ENCODE measurements at places on chromosomes 12 and 14. TPM values are rescaled to one million over a fixed set of nuclear protein-coding genes. Genes with fewer than 3 reads are reported as not detected.

Gene ZNF219
- 15.7 TPM for polyA plus RNA-seq

DNA sequence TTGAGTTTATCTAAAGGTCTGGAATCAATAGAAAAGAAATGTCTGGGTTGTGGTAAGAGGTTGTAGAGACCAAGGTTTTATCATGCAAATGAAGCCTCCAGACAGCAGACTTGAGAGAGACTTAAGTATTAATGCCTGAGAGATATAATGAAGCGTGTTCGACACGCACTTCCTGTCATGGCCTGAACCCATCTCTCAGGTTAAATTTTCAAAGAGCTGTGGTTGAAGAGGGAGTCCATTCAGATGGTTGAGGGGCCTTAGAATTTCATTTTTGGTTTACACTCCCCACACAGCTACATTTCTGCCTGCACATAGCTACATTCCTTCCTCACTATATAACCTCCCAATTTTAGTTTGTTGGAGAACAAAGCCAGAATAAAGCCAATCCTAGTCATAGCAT, 10.1 kb upstream of the CLEC12A start:
- no peak for DNase-seq

DNA sequence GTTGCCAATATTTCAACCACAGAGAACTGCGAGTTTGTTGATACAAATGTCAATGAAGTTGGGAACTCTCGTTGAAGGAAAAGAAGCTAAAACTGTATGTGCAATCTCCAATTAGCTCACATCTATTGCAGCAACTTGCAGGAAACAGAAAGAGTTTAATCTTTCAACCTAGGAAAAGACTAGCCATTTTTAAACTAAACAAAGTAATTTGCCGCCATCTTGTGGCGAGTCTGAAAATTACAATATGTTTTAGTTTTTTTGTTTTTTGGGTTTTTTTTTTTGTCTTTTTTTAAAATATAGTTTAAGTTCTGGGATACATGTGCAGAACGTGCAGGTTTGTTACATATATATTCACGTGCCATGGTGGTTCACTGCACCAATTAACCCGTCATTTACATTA, 131.2 kb upstream of the FOXG1 start:
- peak; percentile 59 for DNase-seq

DNA sequence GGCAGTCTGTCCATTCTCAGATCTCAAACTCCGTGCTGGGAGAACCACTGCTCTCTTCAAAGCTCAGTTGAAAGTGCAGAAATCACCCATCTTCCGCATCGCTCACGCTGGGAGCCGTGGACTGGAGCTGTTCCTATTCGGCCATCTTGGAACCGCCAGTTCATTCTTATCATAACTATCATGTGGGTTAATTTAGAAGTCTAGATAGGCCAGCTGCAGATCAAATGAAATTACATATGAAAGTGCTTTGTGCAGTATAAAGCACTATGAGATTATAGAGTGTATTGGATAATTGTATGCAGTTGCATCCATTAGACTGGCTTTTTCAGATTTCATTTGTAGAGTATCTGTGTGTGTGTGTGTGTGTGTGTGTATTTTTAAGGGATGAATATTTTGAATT, 57.8 kb downstream of the PRORP start:
- no peak for DNase-seq

DNA sequence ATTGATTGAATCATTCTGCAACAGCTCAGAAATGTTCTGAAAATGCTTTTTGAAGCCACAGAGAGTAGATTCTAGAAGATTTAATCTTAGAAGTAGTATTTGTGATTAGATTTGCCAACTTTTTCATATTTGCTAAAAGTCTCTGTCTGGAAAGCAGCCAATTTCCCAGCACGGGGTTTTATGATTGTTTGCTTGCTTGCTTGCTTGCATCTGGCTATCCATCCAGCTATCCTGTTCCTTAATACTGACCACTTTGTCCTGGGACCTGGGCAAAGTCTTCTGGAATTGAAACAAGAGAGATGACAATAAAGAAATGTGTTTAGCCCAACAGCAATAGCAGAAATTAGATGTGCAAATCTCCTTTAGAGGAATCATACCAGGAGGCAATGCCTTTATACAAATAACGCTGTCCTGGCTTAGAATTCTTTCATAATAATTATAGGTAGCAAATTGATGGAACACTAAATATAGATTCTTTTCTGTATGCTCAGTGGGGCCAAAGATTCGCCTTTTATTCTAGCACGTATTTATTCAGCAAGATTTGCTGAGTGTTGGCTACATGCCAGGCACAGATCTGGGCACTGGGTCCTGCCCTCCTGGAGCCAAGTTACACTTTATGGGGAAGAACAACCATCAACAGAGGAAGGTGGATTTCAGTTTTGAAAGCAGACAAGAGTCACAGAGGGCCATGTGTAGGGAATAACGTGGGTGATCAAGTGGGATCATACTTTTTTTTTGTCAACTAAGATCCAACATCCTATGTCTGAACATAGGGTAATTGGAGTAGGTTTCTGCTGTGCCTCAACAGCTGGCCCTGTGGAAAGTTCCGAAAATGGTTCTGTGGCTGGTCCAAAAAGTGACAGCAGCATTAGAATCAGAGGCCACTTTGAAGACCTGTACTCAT, 25.3 kb downstream of the MYBPC1 start:
- no peak for DNase-seq

DNA sequence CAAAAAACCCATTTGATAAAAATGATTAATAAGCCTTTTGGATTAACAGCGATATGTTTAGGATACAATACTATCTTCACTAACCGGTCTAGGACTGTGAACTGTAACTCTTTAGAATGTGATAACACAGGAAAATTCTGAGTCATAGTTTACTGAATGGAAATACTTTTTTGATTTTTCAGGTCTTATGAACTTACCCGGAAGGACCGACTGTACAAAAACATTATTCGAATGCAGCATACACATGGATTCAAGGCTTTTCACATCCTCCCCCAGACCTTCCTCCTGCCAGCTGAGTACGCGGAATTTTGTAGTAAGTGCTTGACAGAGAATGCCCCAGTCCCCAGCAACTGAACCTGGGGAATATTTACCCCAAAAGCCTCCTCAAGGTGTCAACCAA, 29.0 kb downstream of the TTLL5 start:
- no peak for DNase-seq

DNA sequence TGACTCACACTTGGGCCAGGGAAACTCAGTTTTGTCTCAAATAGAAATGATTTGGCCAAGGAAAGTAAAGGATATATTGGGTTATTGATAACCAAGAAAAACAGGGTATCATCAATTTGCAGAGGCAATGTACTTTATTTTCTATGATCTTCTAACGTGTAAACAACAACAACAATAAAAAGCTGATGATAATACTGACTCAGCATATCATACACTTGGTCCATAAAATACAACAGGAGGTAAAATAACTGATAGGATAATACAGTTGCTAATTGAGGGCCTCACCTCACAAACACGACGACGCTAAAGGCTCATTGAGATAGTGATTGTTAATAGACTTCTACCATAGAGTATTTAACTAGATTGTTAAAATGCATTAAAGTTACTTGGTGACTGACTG, 774.0 kb upstream of the NOVA1 start:
- DNase-seq = no peak

Gene NEDD8
- polyA plus RNA-seq = 168 TPM

Gene HPD
- 0.11 TPM for polyA plus RNA-seq

Gene RBM25
- polyA plus RNA-seq = 86.5 TPM

Gene ADAMTS20
- 0.22 TPM for polyA plus RNA-seq

DNA sequence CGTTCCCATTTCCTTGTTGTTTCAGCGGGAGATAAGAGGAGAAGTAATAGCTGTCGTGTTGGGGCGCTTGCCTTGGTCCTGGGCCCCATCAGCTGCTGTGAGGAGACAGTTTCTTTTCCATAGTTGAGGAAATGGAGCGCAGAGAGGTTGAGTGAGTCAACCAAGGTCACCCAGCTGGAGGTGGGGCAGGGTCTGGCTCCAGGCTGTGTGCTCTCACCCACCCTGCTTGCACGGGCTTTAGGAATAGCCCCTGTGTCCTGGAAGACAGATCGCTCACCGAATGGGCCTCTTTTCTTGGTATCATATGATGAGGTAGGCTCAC, 165.7 kb upstream of the RTL1 start:
- peak; percentile 4 for DNase-seq

Gene SIX6
- not detected for polyA plus RNA-seq

Gene FOXG1
- not detected for polyA plus RNA-seq

GRCh38 chr12:83168751-83169150, 482.0 kb downstream of the TMTC2 start:
- DNase-seq = no peak

Gene POMT2
- polyA plus RNA-seq = 27.5 TPM

DNA sequence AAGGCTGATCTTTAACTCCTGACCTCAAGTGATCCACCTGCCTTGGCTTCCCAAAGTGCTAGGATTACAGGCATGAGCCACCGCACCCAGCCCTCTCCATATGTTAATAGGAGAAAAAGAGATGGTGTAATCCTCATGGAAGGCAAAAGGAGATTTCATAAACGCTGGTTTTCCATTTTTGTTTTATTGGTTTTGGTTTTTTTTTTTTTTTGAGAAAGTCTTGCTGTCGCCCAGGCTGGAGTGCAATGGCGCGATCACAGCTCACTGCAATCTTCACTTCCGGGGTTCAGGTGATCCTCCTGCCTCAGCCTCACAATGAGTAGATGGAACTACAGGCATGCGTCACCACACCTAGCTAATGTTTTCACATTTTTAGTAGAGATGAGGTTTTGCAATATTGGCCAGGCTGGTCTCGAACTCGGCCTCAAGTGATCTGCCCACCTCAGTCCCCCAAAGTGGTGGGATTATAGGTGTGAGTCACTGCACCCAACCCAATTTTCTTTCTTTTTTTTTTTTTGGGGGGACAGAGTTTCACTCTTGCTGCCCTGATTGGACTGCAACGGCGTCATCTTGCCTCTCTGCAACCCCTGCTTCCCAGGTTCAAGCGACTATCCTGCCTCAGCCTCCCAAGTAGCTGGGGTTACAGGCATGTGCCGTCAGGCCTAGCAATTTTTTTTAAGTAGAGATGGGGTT, 8.1 kb downstream of the PTGES3 start:
- no peak for DNase-seq

DNA sequence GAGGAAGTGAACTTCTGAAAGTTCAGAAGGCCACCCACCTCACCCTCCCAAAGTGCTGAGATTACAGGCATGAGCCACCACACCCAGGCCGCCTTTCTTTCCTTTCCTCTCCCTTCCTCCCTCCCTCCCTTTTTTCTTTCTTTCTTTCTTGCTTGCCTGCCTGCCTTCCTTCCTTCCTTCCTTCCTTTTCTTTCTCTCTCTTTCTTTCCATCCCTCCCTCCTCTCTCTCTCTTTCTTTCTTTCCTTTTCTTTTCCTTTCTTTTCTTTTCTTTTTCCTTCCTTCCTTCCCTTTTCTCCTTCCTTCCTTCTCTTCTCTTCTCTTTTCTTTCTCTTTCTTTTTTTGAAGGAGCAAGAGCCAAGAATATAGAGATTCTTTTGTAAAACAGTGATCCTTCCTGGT, 208.3 kb upstream of the HMGA2 start:
- DNase-seq = no peak

Gene BCL2L14
- not detected for polyA plus RNA-seq

Gene RERG
- polyA plus RNA-seq = 9.3 TPM

Gene KRT80
- polyA plus RNA-seq = 8.8 TPM

Gene NRIP2
- polyA plus RNA-seq = 6.4 TPM

- no peak for DNase-seq
These were observed 233.7 kb downstream of the MON2 start for GRCh38 chr12:62700091-62700880.

- peak; percentile 22 for DNase-seq
These were observed 1193.7 kb downstream of the GALC start for GRCh38 chr14:86799244-86799647.

Gene PRKD1
- polyA plus RNA-seq = 21.3 TPM

- DNase-seq = no peak
These were observed 70.1 kb upstream of the GPATCH2L start for GRCh38 chr14:76081642-76082041.

GRCh38 chr12:8493084-8493483, 20.2 kb upstream of the CLEC4D start:
- DNase-seq = peak; percentile 6

- DNase-seq = no peak
These were observed 824 bp downstream of the OAS1 start for GRCh38 chr12:112907415-112908157.

DNA sequence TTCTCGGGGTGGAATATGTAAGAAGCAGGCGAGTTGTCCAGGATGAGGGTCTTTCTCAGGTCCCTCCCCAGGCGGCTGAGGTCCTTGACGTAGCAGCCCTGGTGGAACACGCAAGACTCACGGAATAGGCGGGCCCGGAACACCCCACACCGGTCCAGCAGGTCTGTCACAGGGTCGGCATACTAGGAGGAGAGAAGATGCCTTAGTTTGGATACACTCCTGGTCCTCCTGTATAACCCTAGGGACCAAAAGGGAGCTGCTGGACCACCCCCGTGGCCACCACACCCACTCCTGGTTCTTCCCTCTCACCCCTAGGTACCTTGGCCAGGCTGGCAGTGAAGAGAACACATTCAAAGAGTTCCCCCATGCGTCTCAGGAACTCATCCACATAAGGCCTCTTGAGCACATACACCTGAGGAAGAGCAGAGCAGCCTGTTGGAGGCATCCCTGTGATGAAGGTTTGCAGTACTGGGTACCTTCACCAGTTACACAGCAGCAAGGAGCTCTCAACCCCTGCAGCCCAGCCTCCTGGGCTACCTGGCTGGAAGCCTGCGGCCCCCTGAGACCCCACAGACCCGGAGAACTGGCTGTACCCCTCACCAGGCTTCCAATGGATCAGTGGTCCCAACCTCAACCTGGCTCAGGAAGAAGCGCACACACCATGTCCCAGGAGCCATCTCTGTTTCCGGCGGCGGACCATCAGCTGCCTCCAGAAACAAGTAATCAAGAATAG, 5.5 kb upstream of the AVIL start:
- no peak for DNase-seq

Gene KRT73
- polyA plus RNA-seq = not detected

Gene PTHLH
- polyA plus RNA-seq = 3.5 TPM

GRCh38 chr12:131487388-131488124, 223.3 kb upstream of the SFSWAP start:
- no peak for DNase-seq

GRCh38 chr14:81193924-81194633, 26.7 kb downstream of the GTF2A1 start:
- DNase-seq = no peak

DNA sequence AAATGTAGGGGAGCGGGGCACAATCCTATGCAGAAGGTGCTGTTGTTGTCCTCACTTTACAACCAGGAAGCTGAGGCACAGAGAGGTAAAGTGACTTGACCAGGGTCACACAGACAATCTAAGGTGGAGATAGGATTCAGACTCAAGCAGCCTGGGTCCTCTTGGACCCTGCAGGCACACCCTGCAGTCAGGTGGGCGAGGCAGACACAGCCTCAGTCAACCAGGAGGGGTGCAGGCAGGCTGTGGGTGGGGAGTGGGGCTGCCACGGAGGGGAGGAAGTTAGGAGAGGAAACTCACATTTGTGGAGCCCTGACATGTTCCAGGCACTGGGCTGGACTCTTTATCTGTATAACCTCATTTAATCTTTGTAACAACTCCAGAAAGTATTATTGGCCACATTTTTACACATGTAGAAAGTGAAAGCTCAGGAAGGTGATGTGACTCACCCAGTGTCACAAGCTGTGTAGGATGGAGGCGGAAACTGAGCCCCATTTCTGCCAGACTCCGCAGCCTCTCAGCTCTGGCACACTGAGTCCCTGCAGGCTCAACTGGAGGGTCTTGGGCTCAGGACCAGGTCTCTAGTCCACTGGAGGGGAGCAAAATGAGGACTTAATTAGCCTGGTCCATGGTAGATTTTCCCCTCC, 24.9 kb upstream of the CHGA start:
- no peak for DNase-seq

- DNase-seq = no peak
These were observed 65.2 kb downstream of the WIF1 start for GRCh38 chr12:65055859-65056258.

All from muscle of back (tissue), 13 donors.